Kidney tubule cell (primary cell): ENCODE measurements at places on chromosomes 5 and 9.

- DNase-seq, result no peak
Observed at GRCh38 chr9:129493002-129493705, 127.7 kb downstream of the C9orf50 start.

DNA sequence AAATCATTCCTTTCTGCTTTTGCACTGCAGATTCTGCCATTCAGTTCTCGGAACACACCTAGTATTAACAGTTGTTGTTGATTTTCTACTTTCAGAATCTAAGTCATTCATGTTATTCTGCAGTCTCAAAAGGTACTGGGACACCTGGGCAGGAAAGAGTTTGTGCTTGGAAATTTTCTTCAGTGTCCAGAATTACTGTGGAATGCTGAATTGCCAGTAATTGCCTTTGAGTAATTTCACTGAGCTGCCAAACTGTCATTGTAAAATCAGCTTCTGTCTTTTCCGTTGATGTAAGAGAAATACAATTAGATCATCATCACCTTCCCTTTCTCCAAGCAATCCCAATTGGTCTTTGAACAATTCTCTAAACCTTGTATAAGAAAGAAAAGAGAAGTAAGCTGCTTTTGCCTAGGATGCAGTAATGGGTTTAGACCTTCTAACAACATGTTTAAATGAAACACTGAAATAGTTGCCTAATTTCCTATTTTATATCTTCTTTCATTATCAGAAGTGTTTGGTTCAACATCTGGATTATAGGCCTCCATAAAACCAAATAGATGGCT lies 75.7 kb upstream of the TGFBR1 start:
- no peak for DNase-seq

- DNase-seq, result no peak
Observed at GRCh38 chr9:114945616-114946412, 15.4 kb upstream of the TNFSF8 start.

DNA sequence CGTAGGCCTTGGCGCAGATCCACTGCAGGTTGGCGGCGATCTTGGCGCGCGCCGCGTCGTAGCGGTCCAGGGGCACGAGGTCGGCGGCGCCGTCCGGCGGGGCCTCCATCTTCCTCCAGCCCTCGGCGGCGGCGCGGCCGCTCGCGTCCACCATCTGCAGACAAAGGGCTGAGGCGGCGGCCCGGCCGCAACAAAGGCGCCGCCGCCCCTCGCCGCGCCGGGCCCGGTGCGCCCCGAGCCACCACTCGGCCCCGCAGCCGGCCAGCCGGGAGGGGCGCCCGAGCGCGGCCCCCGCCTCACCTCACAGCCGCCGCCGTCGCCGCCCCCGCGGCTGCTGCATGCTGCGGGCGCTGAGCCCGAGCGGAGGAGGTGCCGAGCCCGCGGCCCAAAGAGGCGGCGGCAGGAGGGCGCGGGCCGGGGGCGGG lies 328 bp downstream of the CAMSAP1 start:
- DNase-seq, result no peak

DNA sequence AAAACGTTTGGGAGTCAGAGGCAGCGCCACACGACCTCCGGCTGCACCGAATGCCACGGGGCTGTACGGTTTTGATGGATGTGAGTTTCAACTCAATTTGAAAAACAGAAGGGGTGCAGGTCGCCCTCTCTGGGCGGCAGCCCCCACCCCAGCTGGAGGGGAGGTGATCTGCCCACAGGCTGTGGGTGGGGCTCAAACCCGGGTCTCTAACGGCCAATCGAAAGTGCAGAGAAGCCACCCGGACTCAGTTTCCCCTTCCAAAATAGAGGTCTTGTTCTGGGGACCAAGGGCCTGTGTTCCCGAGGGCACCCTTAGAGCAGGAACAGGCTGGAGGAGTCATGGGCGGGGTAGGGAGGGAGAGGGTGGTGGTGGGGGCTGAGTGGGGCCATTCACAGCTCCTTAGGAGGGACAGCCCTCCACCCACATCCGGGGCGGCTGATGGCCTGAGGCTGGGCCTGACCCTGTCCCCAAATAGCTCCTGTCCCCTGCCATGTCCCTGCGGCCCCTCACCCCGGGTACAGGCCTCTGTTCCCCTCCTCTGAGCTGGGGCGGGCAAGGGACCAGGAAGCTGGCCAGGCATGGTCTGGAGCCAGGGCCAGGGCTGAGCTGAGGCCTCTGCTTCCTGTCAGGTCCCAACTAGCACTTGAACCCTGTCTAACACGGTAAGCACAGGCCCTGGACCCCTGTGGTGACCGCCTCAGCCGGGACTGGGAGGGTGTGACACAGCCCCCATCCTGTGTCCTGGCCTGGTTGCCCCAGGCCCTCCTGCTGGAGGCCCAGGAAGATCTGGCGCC lies 22.6 kb upstream of the NOTCH1 start:
- no peak for DNase-seq

GRCh38 chr5:144089401-144090021 lies 80.9 kb downstream of the YIPF5 start:
- DNase-seq, result no peak

DNA sequence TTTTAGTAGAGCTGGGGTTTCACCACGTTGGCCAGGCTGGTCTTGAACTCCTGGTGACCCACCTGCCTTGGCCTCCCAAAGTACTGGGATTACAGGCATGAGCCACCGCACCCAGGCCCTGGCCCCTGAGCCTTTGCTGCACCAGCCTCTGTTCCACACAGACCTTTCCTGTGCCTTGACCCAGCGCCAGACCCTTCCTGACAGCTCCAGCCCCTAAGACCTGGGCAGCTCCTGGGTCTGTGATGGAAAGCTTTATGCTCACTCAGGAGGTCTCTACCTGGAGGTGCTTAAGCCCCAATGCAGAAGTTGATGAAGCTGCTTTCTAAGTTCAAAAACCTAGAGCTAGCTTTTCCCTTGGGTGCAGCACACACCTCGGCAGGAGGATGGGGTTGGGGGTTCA lies 58.8 kb upstream of the NEK6 start:
- DNase-seq, result no peak

- no peak for DNase-seq
Observed at GRCh38 chr5:180673371-180674089, 24.1 kb upstream of the FLT4 start.

- DNase-seq, result no peak
Observed at GRCh38 chr9:78900500-78900899, 603.6 kb downstream of the PSAT1 start.

GRCh38 chr5:177128551-177128981 lies 5.0 kb upstream of the NSD1 start:
- DNase-seq, result peak; percentile 55

GRCh38 chr5:146040527-146040926 lies 64.8 kb downstream of the PLAC8L1 start:
- no peak for DNase-seq

DNA sequence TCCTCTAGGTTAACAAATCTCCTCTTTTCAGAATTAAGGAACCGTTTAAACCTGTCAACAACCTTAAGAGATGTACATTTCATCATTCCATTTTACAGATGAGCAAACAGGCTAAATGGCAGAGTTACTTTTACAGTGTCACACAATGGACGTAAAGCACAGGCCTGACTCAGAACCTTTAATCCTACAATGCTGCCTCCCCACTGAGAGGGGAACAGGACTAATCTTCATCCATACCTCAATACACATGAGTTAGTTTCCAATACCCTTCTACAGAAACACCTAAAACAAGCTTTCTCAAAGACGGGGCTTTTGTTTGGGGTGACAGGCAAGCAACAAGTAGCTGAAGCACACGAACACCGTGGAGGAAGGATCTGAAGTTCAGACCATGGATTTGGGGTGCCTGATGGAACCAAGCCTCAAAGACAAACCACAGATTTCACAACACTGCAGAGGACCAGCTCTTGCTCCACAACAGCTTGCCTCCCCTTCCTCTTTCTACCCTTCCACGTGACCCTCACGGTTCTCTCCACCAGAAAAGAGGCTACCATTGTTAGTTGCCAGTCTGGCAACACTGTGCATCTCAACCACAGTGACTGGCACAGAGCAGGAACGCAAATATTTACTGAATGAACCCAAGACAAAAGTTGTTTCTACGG lies 1.8 kb downstream of the RNF130 start:
- DNase-seq, result no peak

DNA sequence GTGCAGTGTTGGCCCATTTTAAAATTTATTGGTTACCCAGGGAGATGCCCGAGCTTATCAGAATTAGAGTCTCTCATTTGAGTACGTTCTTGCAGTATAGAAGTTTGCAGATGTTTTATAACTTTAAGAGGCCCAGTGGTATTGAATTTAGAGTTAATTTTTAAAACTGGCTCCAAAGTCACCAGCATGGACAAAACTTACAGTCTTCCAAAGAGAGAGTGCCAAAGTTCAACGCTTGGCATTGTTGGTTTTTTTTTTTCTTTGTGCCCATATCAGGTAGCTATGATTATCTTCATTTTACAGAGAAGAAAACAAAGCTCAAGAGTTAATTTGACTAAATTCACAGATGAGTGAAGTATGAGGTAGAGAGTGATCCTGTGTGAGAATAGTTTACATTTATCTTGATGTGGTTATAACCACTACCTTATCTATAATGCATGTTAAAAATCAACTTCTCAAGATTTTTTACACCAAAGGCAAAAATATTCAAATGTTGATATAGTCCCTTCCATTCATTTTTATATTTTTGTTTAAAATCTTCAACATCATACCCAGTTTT lies 273.7 kb upstream of the DMRT1 start:
- DNase-seq, result no peak
